ENCODE measurements at places on chromosomes 16 and 17.

DNA sequence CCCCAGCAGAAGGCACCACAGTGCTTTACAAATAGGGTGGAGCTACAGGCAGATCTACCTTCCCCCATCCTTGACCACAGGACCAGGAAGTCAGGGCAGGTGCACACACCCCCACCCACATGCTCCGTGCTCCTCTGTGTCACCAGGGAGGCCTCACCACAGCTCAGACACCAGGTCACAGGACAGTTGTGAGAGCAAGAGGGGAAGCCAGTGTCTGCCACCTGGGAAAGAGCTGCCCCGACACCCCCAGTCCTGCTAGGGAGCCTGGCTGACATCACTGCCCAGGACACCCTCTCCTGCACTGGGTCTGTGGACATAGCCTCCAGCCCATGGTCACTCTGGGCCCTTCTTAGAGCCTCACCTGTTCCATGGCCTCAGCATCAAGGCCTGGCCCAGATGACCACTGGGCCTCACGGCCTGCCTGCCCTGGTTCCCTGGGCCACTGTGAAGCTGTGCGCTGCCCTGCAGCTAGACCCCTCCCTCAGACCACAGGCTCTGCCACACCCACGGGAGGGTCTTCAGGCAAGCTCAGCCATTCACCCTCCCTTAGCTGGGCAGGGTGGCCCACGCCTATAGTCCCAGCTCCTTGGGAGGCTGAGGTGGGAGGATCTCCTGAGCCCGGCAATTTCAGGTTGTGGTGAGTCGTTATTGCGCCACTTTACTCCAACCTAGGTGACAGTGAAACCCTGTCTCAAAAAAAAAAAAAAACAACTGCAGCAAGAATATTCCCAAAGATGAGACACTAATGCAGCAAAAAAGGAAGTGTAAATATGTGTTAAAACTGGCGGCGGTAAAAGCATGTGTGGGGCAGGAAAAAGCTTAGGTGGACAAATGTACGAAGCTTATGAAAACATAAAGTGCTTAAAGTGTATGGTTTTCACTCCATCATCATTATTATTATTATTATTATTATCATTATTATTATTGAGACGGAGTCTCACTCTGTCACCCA, 14.2 kb downstream of the POLR3K start:
- no peak for DNase-seq

DNA sequence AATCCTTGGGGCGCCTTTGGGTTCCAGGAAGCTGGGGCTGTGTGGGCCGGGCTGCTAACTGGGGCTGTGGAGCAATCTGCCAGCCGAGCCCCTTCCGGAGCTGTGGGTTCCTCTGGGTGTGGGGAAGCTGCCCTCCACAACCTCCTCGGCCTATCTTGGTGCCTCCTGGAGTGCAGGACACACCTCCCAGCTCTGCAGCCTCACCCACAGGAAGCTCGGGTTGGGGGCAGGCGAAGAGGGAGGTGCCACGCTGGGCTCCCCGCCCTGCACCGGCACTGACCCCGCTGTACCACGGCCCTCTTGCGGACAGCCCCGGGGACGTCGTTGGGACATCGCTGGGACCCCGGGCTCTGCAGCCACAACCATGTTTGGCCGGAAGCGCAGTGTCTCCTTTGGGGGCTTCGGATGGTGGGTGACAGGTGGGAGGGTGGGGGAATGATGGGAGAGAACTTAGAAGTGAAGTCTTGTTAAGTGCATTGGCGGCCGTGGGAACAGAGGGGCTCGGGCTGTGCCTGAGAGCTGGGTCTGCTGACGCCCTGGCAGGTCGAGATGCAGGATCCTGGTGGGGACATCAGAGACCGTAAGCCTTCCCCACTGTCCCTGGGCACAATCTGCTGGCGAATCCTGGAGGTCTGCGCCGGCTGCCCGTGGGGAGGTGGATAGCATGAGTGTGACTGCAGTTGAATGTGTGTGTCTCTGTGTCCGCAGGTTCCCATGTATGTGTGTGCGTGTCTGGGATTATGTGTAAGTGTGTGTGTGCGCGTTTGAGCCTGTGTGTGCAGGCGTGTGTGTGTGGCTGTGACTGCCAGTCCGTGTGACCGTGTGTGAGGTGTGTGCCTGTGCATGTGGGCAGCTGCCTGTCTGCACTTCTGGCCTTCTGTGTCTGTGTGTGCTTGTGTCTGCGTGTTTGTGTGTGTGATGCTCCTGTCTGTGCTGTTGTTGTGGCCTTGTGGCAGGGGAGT, at the start of gene RAP1GAP2:
RAP1GAP2 (plus strand) TSS at position 275 of the 962 bp plus-strand sequence; CDS start at position 365, 90 bp downstream.
- DNase-seq = no peak

DNA sequence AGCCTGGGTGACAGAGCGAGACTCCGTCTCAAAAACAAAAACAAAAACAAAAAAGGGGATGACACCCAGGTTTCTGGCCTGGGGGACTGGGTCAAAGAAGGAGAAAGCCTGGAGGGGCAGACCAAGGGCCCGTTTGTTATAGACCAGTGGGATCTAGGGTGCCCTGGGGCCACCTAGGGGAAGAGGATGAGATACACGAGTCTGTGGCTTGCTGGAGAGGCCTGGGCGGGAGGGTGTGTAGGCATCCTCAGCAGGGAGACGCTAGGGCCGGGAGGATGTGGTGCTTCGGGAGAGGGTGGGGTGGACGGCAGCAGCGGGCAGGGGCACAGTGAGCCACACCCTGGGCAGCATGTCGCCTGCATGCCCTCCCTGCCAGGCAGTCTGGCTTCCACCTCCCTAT, 17.1 kb upstream of the CRK start:
- DNase-seq = no peak

DNA sequence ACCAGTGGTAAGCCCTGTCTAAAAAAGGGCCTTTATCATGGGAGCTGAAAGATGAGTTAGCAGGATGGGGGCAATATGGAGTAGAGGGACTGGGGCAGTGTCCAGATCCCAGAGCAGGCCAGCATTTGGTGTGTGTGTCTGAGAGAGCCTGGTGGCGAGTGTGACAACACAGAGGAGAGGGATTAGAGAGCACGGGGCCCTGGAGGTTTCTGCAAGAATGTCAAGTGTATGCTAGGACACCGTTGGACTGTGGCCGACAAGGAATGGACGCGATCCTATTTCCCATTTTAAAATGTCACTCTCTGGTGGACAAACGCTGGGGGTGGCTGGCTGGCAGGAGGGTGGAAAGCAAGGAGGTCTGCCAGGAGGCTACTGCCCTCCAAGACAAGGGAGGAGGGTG, 12.4 kb downstream of the TAC4 start:
- DNase-seq = no peak

Data from stimulated activated CD4-positive, alpha-beta T cell treated with anti-CD3 and anti-CD28 coated beads, Interleukin-1b, Interleukin-23, amount 100 ng/mL, for 4 hours (primary cell).